NCI-H1694 (cell line): ENCODE measurements at places on chromosomes 12 and 14.

GRCh38 chr14:54221432-54221803 lies 175.4 kb upstream of the CDKN3 start:
- DNase-seq = no peak

GRCh38 chr12:95413576-95413975 lies 60.4 kb upstream of the METAP2 start:
- DNase-seq = no peak

- no peak for DNase-seq
Observed at GRCh38 chr12:123908884-123909725, 63.5 kb downstream of the CCDC92 start.

GRCh38 chr12:76679778-76680177 lies 84.1 kb upstream of the ZDHHC17 start:
- no peak for DNase-seq

GRCh38 chr14:99760817-99761216 lies 32.4 kb upstream of the EML1 start:
- DNase-seq = no peak

DNA sequence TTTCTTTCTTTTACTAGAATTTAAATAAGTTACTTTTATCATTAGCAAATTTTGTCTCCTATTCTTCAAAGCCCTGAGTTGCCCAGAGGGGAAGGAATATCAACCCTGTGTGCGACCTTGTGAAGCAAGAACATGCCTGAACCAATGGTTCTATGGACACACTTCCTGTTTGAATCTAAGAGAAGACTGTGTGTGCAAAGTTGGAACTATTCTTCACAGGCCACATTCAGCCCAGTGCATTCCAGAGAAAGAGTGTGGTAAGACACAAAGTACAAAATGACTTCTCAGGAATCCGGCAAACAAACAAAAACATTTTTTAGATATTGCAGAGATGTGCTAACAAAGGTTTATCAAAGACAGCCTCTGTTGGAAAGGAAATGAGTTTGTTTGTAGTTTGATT lies 90.8 kb upstream of the PTPRQ start:
- DNase-seq = no peak

GRCh38 chr14:93430315-93431035 lies at the start of gene UNC79:
Gene UNC79, plus strand, starts transcription at chr14:93430939. Its CDS starts 91 bp downstream, at chr14:93431030.
- peak; percentile 85 for DNase-seq

DNA sequence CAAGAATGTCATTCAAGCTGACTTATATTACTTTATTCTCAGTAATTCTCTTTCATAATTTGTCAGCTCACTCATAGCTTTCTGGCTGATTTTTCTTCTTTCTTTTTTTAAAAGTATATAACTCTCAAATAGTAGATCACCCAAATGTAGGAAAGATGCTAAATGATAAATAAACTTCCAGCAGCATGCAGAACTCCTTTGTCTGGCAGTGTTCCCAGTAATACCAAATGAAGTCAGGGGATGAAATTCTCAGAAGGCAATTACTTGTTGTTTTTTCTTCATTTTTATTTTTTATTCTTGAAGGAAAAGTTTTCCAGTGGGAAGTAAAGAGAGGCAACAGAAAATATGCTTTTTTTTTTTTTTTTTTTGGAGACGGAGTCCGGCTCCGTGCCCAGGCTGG lies 133.3 kb upstream of the SLCO1C1 start:
- DNase-seq = no peak

GRCh38 chr12:126191031-126191891 lies 1126.0 kb downstream of the AACS start:
- no peak for DNase-seq

GRCh38 chr12:130049666-130050065 lies 112.6 kb upstream of the FZD10 start:
- no peak for DNase-seq

- no peak for DNase-seq
Observed at GRCh38 chr14:71242237-71242748, 335.0 kb downstream of the PCNX1 start.
